Anterior cingulate cortex (tissue), 58 donors: ENCODE measurements at places on chromosomes 1 and 21.

- no peak for DNase-seq
Observed at GRCh38 chr1:43947874-43948437, 1.2 kb downstream of the IPO13 start.

DNA sequence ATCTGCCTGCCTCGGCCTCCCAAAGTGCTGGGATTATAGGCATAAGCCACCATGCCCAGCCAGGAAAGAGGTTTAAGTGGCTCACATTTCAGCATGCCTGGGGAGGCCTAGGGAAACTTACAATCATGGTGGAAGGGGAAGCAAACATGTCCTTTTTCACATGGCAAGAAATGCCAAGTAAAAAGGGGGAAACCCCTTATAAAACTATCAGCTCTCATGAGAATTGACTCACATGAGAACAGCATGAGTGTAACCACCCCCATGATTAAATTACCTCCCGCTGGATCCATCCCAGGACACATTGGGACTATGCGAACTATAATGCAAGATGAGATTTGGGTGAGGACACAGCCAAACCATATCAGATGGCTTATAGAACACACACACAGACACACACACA lies 8.8 kb upstream of the KLHL12 start:
- no peak for DNase-seq

GRCh38 chr1:211259638-211260126 lies 516 bp downstream of the RCOR3 start:
- peak; percentile 74 for DNase-seq

DNA sequence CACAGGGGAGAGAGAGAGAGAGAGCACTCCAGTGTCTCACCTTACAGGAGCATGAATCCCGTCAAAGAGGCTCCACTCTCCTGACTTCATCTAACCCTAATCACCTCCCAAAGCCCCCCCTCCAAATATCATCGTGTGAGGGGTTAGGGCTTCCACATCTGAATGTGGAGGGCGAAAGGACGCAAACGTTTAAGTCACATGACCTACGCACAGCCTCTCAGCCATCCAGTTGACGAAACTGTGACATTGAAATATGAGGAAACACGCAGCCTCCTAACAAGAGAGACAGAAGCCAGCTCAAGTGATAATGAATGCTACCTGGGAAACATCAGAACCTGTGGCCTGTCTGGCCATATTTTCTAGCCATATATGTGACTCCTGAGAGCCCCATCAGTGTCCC lies 63.7 kb downstream of the MATN1 start:
- no peak for DNase-seq

DNA sequence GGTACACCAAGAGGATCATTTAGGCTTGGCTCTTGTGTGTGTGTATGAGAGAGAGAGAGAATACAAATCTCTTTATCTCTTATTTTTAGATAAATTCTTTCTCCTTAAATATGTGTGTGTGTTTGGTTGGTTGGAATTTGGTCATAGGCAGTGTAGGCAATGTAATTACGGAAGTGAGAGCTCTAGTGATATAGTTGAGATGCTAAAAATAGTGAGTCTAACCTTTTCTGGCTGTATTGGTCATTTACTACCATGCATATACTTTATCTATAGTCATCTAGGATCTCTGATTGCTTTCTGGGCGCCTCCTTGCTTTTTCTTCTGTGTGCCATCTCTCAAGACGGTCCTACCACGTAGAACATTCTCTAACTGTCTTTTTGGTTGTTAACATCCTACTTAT lies 250.2 kb downstream of the NUF2 start:
- no peak for DNase-seq

DNA sequence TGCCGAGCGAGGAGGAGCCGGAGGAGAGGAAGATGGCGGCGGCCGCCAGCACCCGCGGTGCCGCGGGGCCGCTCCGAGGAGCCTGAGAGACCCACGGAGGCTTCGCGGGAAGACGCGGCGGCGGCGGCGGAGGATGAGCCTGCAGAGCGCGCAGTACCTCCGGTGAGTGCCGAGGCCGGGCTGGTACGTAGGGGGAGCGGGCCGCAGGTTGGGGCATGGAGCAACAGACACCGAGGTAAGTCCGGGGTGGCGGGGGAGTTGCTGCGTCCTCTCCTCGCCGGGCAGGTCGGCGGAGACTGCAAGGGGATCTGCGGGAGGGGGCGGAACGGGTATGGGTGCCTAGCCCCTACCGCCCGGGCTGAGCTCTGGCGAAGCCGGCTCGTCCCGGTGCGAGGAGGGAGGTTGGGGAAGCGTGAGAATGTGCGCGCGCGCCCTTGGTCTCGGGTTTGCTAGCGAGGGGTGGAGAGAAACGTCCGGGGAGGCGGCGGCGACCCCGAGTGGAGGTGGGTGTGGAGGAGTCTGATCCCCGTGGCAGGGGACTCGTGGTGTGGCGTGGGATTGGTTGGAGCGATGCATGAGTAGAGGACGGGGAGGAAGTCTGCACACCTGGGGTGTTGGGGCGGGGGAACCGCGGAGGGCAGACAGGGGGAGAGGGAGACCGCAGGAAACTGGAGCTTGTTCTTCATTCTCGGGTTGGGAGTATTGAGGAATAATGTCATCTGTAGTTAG lies at the start of gene SMG7:
TSS of gene SMG7 (plus strand) at position 12 of the 729 bp plus-strand sequence. CDS start at position 134, 122 bp downstream.
- peak; percentile 54 for DNase-seq

DNA sequence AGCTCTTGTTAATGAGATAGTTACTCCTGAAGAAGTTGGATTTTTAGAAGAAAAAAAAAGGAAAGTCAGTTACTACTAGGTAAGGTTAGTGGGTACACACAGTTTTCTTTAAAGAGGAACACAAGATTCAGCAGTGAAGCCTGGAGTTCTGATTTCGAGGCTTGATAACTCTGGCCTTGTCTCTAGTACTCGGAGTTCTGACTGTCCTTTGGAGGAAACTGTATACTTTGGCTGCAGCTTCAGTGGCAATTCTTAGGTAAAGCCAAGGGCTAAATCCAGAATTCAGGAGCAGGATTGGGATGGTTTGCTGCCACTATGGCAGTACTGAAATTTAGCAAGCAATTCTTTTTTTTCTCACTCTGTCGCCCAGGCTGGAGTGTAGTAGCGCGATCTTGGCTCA lies 9.2 kb downstream of the ACADM start:
- DNase-seq, result no peak

GRCh38 chr21:43283136-43283924 lies 114.5 kb downstream of the CRYAA start:
- DNase-seq, result no peak

DNA sequence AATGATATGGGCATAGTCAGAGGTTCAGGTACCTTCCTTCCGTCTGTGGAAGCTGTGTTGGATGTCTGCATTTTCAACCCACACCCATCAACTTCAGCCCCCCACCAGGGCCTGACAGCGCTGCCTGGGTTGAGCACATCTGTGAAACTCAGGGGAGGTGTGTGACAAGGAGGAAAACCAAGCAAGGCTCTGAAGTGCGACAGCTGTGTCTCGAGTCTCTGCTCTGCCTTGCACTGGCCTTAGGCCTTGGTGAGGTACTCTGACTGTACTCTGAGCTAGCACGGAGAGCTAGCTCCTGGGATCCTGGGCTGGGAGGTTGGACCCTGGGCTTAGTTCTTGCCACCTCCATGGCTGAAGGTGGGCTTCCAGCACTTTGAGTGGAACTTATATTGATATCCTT lies 9.1 kb downstream of the VANGL2 start:
- DNase-seq, result no peak

DNA sequence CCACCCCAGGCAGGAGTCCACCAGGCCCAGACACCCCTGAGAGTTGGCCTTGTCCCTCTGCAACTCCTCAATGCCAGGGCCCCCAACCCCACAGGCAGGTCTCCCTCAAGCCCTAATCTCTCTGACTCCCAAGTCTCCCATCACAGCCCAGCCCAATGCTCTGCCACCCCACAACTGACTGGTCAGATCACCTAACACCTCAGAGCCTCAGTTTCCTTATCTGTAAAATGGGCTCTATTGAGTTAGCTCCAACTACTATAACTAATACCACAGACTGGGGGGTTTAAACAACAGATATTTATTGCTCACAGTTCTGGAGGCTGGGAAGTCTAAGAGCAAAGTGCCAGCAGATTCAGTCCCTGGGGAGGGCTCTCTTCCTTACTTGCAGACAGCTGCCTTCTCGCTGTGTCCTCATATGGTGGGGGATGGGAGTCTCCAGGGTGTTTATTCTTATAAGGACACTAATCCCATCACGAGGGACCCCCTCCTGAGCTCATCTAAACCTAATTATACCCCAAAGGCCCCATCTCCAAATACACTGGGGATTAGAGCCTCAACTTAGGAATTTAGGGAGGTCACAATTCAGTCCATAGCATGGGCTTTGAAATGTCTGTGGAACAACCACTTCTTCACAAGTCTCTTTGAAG lies 34.9 kb upstream of the ZC3H12A start:
- DNase-seq, result no peak

DNA sequence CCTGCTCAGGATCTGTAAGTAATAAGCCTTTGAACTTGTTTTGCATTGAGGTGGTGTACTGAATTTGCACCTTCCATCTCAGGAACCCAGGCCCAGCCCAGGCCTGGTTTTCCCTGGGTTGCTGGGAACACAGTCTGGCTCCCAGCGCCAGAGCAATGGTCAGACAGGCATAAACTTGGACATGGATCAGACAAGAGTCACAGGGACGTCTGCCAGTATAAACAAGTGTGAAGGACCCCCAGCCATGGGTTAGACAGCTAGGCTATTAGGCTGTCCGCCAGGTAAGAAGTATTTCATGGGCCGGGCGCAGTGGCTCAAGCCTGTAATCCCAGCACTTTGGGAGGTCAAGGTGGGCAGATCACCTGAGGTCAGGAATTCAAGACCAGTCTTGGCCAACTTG lies 5.5 kb downstream of the IFNLR1 start:
- DNase-seq, result no peak

DNA sequence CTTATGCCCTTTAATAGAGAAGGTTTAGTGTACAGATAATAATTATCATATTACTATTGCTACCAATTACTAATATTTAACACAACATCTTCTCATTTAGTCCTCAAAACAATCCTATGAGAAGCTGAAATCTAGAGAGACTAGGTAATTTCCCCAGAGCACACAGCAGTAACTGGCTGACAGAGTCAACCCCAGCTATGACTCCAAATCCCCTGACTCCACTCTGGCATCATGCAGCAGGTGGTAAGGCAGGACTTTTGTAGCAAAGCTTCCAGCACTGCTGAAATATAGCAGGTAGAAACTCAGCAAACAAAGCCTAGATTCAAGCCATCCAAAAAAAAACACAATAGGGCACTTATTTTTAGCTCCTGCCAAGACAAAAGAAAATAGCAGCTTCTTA lies 79.3 kb upstream of the RGS2 start:
- no peak for DNase-seq

- no peak for DNase-seq
Observed at GRCh38 chr1:17163789-17164666, 40.9 kb upstream of the PADI1 start.

DNA sequence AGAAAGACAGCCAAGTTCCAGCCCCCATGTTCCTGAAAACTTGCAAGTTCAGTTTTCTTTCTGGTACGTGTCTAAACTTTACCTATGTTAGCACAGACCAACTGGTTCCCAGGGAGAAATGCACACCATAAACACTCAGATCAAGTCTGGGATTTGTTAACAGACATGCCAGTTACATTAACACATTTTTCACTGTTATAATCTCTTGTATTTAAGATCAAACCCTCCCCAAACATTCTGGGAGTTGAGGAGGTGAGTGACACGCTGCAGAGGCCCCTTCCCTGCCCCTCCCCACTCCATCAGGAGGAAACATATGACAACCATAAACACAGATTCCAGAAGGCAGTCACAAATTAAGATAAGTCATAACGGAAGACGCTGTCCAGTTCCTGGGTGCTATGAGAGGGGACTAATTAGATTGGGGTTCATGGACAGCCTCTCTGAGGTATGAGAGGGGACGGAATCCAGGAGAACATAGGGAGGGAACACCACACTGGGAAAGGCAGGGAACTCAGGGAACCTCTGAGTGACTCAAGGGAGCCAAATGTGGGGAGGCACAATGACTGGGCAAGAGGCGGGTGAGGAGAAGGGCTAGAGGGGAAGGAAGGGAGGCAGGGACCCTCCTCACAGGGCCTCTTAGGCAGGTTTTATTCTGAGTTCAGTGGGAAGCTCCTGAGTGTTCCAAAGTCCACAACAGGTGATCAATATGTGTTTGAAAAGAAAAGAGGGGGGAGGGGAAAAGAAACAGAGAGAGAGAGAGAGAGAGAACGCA lies 25.0 kb downstream of the DUSP10 start:
- no peak for DNase-seq

DNA sequence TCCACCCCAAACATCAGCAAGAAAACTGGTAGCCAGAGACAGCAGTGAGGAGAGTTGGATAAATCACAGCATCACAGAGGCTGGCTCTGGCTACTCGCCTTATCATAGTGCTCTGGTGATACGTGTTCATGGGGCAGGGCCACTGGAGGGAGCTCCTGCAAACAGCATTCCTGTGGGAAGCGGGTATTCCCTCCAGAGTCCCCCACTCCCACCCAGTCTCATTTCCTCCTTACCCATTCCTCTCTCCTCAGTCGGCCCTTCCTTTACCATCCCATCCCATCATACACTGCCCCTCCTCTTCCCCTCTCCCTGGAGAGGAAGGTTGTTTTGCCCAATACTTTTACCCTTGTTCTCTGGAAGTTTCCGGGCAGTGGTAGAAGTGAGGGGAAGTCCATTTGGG lies 7.1 kb downstream of the NHLH2 start:
- DNase-seq, result no peak

- no peak for DNase-seq
Observed at GRCh38 chr1:157969697-157970485, 23.6 kb upstream of the KIRREL1 start.

GRCh38 chr1:233561708-233562426 lies 52.0 kb upstream of the KCNK1 start:
- no peak for DNase-seq

DNA sequence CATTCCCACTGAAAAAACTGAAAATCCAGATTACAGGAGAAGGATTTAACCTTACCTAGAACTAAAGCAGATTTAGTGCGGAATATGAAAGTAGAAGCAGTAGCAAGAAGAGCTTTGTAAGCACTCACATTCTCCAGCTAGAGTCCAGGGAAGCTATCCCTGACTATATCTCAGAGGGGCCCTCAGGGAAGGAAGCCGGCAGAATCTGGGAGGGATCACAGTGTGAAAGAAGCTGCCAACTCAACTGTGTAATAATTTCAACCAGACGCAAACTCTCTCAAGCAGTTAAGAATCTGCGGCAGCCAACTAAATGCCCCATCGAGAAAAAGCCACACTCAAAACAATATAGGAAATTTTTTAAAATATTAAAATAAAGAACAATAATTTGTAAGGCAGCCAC lies 163.8 kb downstream of the EIF4G3 start:
- DNase-seq, result no peak

DNA sequence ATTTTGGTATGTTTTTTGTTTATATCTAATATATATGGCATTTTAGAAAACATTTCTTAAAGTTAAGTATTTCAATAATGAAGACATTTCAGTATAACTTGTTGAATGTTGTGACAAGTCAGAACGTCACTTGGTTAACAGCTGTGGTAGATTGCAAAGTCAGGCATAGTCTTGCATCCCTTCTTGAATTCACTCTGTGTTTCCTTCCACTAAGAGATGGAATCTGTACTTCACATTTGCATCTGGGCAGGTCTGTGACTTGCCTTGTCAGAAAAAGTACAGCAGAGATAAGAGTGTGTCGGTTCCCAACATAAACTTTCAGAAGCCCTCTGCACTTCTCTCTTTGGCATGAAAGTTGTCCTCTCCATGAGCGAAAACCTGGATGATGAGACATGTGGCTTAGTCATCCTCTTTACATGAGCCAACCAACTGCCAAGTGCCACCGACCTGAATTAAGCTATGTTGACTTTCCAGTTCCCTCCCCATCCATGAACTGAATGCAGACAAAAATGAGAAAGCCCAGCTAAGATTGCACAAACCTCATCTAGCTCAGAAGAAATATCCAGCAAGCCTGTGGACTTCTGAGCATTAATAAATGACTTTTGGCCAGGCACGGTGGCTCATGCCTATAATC lies 1730.2 kb downstream of the MRPL39 start:
- DNase-seq, result no peak

GRCh38 chr1:42922687-42923366 lies 35.8 kb downstream of the SLC2A1 start:
- DNase-seq, result no peak
